ENCODE measurements at places on chromosomes 13 and 19. TPM values are rescaled to one million over a fixed set of nuclear protein-coding genes. Genes with fewer than 3 reads are reported as not detected.

Gene ATXN8OS
- total RNA-seq: not detected

Gene PTGER1
- total RNA-seq: 0.31 TPM

Gene TGFB1
- 193 TPM for total RNA-seq

DNA sequence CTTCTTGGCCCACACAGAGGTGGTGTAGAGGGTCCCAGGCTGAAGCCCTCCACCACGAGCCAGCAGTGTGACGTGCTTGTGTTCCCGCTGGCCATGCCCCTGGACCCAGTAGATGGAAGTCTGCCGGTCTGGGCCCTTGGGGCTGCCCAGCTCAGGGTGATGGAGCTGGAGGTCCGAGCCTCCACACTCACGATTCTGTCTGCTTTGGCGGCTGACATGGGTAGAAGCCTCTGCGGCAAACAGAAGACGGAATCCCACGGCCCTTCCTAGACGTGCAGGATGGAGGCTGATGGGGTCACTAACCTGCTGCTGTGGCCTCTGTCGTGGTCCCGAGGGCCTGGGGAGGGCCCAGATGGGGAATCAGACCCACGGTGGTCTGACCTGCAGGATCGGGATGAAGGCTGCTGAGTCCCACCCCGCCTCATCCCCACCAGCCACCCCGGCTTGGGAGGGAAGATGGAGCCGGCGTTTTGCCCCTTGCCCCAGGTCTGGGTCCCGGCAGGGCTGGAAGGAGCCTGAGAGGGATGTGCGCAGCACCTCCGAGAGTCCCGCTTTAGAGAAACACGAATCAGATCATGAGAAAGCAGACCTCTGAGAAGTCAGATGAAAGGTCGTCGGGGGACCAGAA lies 4.4 kb downstream of the TMEM86B start:
- DNase-seq: no peak

GRCh38 chr13:27334774-27335435 lies 64.3 kb downstream of the RASL11A start:
- no peak for DNase-seq

DNA sequence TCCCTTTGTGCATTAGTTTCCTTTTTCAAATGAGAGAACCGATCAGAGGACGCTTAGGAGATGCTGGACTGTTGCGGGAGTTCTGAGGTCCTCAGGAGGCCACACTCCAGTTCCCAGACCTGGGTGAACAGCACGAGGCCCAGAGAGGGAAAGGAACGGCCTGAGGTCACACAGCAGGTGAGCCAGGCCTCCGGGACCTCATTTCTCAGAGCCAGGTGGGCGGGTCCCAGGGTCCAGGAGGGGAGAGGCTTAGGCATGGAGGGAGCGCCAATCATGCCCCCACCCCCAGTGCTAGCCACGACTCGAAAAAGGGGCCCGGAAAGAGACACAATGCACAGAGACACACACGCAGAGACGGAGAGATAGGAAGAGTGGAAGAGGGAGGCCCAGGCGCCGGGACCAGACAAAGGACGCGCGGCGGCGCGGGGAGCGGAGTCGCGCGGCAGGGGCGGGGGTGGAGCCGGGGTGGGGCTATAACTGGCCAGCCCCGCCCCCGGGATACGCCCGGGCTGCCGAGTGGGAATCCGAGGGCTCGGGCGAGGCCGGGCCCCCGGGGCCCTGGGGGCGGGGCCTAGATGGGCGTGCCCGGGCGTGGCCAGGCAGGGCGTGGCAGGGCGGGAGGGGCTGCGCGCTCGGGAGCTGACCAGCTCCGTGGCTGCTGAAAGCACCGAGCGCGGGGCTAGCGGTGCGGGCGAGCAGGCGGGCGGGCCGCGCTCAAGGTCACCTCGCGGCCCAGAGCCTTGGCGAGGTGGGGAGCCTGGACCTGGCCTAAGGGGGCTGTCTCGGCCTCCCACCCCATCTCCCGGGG lies 1.6 kb downstream of the ELAVL3 start:
- DNase-seq: no peak

DNA sequence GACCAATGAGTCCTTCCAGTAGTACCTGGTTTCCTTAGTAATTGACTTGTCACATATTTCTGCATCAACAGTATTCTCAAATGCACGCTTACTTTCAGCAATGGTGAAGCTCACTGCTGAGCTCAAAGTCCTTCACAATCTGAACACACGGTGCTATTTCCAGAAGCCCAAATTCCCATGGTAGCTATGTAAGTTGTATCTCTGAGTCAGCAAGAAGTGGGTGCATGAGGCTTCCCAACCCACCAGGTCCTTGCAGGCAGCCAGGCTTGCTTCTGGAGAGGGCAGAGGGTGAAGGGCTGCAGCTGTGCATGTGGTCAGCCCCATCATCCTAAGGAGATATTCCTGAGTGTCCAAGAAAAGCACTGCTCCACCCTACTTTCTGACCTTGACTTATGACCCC lies 25.7 kb downstream of the COL4A2 start:
- DNase-seq: no peak

DNA sequence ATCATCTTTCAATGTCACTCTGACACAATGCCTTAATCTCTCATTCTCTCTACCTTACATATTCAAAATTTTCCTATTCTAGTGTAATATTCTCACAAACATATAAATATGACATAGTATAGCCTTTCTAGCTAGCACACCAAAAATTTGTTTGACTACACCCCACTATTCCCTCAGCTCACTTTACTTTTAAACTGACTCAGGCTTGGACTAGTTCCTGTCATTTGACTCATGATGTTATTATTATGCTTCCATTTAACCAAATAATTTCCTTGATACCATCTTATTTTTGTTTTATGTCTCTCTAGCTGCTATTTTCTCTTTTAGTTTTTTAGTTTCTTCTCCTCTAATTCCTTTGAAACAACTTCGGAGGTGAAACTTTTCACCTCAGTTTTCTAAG lies 1745.6 kb upstream of the PCDH20 start:
- DNase-seq: no peak

All from endothelial cell (in vitro differentiated cells).